ENCODE measurements at places on chromosomes 6 and 20.

DNA sequence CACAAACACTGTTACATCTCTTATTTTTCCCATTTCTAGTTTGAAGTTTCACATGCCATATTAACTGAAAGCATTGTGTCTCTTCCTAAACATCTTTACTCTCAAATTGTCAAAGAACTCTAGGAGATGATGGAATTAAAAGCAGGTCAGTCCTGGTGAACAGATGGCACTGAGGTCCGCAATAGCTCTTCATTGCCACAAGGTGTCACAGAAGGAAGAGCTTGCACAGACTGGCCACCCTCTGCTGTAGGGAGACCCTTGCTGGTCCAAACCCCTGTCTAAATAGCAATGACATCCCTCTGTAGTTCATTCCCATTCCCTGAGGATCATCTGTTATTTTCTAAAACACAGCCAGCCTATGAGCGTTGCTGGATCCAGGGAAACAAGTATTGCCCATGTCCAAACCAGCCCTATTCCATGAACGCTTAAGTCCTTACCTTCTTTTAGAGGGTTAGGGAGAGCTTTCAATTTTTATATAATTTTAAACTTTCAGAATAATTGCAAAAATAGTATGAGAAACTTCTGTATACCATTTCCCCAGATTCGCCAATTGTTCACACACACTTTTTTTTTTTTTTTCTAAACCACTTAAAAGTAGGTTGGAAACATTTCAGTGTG lies 10.1 kb upstream of the HDAC2 start:
- DNase-seq = no peak

DNA sequence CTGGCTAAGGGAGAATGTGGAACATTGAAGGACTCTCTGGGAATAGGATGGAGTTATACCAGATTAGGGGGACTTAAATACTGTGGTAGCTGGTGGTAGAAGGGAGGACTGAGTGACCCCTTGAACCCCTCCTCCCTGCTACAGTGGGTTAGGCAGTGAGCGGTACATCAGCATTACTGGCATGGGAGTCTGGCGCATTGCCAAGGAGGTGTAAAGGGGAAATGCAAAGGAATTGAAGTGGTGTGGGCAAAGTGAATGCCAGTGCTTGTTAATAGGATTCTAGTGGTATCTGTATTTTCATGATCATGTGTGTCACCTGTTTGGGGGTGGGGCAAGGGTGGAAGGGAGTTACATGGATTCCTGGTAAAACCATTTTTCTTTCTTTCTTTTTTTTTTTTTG lies 60.1 kb downstream of the GFRA4 start:
- no peak for DNase-seq

- DNase-seq = no peak
Measured at GRCh38 chr6:43733471-43734293, 36.3 kb upstream of the VEGFA start.

GRCh38 chr20:33263784-33264183 lies 19.2 kb upstream of the BPIFB1 start:
- no peak for DNase-seq

DNA sequence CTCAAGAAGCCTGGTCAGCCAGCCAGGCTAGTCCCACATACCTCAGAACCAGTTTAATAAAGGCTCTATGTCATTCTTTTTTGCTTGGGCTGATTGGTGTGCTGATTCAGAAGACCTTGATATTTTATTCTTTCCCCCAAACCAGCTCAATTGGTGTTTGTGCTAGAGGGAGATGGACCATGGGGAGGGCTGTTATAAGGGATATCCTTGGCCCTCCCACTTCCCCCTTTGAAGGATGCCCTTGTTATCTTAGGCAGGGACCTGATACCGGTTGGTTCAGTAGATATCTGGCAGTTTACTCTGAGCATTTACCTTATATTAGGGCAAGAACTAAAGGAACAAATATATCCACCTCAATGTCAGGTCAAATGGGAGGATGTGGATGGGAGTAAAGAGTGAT lies 207.4 kb downstream of the LRFN2 start:
- DNase-seq = no peak

DNA sequence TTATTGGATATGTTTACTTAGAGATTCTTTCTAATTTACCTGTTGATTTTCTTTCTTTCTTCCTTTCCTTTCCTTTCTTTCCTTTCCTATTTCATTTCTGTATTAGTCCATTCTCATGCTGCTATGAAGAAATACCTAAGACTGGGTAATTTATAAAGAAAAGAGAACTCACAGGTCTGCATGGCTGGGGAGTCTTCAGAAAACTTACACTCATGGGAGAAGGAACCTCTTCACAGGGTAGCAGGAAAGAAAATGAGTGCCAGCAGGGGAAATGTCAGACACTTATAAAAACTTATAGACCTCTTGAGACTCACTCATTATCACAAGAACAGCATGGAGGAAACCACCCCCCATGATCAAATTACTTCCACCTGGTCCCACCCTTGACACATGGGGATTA lies 40.8 kb downstream of the HDAC2 start:
- DNase-seq = no peak

- DNase-seq = no peak
Measured at GRCh38 chr6:131982740-131983259, 31.6 kb upstream of the CCN2 start.

DNA sequence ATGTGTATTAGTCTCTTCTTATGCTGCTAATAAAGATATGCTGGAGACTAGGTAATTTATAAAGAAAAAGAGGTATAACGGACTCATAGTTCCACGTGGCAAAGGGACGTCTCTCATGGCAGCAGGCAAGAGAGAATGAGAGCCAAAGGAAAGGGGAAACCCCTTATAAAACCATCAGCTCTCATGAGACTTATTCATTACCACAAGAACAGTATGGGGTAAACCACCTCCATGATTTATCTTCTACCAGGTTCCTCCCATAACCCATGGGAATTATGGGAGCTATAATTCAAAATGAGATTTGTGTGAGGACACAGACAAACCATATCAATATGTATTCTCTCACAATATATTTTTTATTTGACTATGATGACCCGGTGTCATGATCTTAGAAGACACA lies 109.1 kb downstream of the UTRN start:
- DNase-seq = no peak

- no peak for DNase-seq
Measured at GRCh38 chr20:53867741-53868351, 202.5 kb downstream of the BCAS1 start.

GRCh38 chr6:79984261-79984660 lies 20.2 kb upstream of the TTK start:
- DNase-seq = no peak

- no peak for DNase-seq
Measured at GRCh38 chr20:62734326-62734725, 25.7 kb downstream of the NTSR1 start.

DNA sequence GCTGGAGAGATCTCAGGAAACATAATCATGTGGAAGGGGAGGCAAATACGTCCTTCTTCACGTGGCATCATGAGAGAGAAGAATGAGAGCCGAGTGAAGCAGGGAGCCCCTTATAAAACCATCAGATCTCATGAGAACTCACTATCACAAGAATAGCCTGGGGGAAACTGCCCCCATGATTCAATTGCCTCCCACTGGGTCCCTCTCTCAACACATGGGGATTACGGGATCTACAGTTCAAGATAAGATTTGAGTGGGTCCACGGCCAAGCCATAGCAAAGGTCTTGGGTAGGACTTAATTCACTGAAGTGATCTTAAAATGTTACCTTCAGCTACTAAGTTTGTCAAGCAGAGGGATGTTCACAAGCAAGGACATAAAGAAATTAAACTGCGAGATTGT lies 162.2 kb downstream of the ADGRG6 start:
- no peak for DNase-seq

GRCh38 chr6:168371618-168371980 lies 52.0 kb upstream of the DACT2 start:
- DNase-seq = no peak

GRCh38 chr6:96276305-96276704 lies 245.3 kb upstream of the UFL1 start:
- DNase-seq = no peak
